ENCODE measurements at places on chromosomes 7 and 10.

- no peak for DNase-seq
Measured at GRCh38 chr7:2148189-2148588, 84.6 kb downstream of the MAD1L1 start.

- DNase-seq, result no peak
Measured at GRCh38 chr7:39758234-39758970, 135.0 kb downstream of the RALA start.

- DNase-seq, result no peak
Measured at GRCh38 chr7:77258593-77258992, 59.0 kb upstream of the FGL2 start.

- no peak for DNase-seq
Measured at GRCh38 chr10:116260599-116260998, 12.4 kb downstream of the GFRA1 start.

GRCh38 chr7:135508883-135509588 is 866 bp downstream of the CNOT4 start:
- DNase-seq, result peak; percentile 67

GRCh38 chr10:127203067-127203466 is 6.7 kb upstream of the INSYN2A start:
- no peak for DNase-seq

- DNase-seq, result no peak
Measured at GRCh38 chr10:11725912-11726311, 16.3 kb upstream of the ECHDC3 start.

- no peak for DNase-seq
Measured at GRCh38 chr7:66170309-66171231, 34.6 kb upstream of the TPST1 start.

GRCh38 chr10:102452672-102453340 is 1.5 kb upstream of the C10orf95 start:
- DNase-seq, result peak; percentile 80

GRCh38 chr10:48252354-48252650 is 22.2 kb downstream of the FRMPD2 start:
- DNase-seq, result no peak

DNA sequence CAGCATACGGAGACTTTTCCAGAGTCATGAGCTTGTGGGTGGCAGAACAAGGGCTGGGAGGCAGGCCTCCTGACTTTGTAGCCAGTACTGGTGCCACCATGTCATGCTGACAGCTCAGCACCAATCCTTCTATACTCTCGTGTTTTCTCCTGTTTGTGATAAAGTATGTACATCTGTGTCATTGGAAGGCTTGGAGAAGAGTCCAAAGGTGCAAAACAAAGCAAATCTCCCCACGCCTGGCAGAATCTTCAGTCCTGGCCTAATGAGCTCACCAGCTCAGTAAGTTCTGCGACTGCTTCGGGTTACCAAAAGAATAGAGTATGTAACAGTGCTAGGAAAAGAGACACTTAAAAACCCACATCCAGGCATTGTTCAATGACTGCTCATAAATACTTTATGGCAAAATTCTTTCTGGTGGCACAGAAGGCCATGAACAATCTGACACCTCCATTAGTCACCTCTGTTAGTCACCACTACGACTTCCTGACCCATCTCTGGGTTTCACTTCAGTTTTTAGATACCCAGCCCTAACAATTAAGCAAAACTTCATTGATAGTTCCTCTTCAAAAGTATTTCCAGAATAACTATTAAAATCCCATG is 24.5 kb downstream of the STEAP1 start:
- no peak for DNase-seq

GRCh38 chr10:47402641-47403301 is 18.7 kb upstream of the ZNF488 start:
- DNase-seq, result no peak

DNA sequence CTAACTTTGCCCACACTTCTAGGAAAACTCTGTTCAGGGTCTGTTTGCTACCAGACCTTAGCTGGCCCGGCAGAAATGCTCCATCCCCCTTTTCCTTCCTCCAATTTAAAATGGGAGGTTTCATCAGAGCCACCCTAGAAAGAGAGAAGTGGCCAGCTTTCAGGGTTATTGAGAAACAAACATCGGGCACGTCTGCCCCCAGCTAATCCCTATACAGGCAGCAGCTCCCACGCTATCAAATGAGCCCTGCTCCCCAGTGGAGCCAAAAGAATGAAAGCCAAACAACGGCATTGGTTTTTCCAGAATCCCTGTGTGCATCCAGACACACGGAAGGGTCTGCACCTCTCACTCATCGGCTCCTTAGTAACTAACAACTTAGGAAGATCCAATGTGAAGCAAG is 132.5 kb downstream of the GRID1 start:
- DNase-seq, result no peak

- no peak for DNase-seq
Measured at GRCh38 chr7:131769241-131769640, 212.8 kb upstream of the PODXL start.

DNA sequence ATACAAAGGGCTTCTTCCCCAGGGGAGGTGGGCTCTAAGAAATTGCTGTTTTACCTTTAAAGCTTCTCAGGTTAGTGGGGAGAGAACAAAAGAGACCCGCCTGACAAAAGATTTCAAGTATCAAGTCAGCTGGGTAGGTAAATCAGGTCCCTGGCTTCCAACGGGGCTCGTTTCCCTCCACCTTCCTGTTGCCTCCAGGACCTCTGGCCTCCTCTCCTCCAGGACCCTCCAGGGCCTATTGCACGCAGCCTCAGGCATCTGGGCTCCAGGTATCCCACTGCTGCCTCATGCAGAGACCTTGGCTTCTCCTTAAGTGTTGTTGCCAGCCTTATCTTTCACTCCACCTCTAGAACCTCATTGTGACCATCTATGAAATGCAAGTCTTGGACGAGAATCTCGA is 2.9 kb downstream of the BNIP3 start:
- DNase-seq, result no peak

DNA sequence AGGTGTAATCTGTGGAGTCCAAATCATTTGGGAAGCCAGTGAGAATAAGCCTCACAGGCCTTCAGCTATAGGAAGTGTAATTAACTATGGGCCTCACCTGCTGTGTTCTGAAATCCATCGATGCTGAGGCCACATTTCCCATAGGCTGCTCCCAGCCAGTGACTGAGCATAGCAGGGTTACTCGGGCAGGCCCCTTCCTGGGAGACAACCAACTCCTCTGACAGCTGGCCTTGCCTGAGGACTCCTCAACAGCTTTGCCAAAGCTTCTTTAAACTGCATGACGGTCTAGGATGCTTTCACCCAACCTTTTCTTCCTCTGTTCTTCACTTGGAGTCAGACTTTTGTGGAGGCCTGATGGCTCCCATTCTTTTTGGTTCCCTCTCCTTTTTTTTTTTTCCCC is 63.8 kb upstream of the SMNDC1 start:
- DNase-seq, result no peak

GRCh38 chr7:72924386-72924732 is 536 bp upstream of the POM121 start:
- DNase-seq, result no peak

- no peak for DNase-seq
Measured at GRCh38 chr7:17939211-17939605, 1.1 kb downstream of the SNX13 start.

- no peak for DNase-seq
Measured at GRCh38 chr7:33592718-33593117, 312.6 kb upstream of the BMPER start.

All from activated CD8-positive, alpha-beta memory T cell treated with anti-CD3 and anti-CD28 coated beads for 24 hours (primary cell).